Ureter (tissue), 1 donor: ENCODE measurements at places on chromosomes 7 and 10.

GRCh38 chr10:11005725-11006427 is 11.8 kb upstream of the CELF2 start:
- no peak for DNase-seq

GRCh38 chr10:50415292-50415691 is 164.0 kb upstream of the ASAH2 start:
- DNase-seq, result no peak

DNA sequence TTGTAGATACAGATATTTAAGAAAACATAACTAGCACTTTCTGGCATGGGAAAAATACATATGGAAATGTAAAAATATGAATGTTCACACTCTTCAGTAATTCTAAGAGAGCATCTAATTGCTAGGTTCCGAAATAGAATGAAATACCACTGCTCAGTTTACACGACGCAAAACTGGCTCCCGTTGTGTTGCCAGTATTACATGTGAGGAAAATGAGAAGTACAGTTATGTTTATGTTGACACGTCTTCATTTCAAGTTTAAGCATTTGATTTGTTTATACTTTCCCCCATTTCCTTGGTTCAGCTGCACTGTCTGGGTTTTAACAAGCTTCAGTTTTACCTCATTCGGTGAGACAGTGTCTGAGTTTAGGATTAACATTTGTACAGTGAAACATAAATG is 275.8 kb upstream of the SEMA3D start:
- no peak for DNase-seq

DNA sequence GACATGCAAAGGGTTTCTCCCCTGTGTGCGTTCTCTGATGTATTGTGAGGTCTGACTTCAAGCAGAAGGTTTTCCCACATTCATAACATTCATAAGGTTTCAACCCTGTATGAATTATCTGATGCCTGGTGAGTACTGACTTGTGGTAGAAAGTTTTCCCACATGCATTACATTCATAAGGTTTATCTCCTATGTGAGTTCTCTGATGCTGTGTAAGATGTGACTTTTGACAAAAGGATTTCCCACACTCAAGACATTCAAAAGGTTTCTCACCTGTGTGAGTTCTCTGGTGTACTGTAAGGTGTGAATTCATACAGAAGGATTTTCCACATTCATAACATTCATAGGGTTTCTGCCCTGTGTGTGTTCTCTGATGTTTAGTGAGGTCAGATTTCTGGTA is 45.1 kb downstream of the ZNF33B start:
- DNase-seq, result no peak

DNA sequence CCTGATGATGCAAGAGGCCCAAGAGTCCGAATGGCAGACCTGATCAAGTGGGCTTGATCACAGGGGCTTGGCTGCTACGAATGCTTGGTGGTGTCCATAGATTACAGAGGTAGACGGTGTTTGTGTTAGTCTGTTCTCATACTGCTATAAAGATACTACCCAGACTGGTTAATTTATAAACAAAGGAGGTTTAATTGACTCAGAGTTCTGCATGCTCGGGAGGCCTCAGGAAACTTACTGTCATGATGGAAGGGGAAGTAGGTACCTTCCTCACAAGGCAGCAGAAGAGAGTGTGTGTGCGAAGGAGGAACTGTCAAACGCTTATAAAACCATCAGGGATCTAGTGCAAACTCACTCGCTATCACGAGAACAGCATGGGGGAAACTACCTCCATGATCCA is 268.9 kb upstream of the KLF6 start:
- no peak for DNase-seq
